ENCODE measurements at places on chromosomes 7 and 10. TPM values are rescaled to one million over a fixed set of nuclear protein-coding genes. Genes with fewer than 3 reads are reported as not detected.
A peak's percentile ranks its signal among the peaks of the same experiment; 100 is the strongest.

DNA sequence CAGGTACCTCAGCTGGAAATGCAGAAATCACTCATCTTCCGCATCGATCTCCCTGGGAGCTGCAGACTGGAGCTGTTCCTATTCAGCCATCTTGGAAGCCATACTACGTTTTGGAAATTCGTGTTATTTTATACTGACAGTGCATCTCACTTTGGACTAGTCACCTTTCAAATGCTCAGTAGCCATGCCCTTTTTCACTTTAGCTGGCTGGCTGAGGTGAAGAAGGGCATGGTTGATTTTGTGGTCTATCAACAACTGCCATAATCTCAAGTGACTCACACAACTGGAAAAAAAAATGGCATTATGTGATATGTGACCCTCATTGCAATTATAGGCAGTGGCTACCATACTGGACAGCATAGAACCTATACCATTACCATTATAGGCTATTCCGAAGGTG, 100.5 kb downstream of the CCDC71L start:
- no peak overlapping the region for H3K4me3 ChIP-seq
- DNase-seq: no peak
- H3K36me3 ChIP-seq: no peaks in the 10 kb centered on the region
- H3K27ac ChIP-seq: no peak overlapping the region
- no peaks in the 10 kb centered on the region for H3K4me1 ChIP-seq

DNA sequence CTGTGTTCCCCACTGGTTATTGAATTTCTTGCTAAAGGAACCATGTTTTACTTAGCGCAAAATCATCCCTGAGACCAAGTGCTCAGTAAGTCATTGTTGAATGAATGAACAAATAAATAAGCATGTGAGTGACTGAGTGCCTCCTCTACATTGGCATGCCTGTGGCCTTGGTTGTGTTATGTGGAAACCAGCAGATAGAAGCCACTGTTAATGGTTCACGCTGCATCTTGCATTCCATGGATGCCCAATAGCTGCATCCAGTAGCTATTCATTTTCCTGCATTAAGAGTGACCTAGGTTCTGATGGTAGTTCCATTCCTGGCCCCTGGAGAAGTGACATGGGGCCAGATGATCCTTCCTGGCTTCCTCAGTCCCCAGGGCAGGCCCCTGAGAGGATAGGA, 113.3 kb upstream of the BMPER start:
- peaks cover 9% of the 10 kb centered on the region for H3K27me3 ChIP-seq
- H3K4me3 ChIP-seq: no peak overlapping the region
- H3K4me1 ChIP-seq: no peaks in the 10 kb centered on the region
- no peaks in the 10 kb centered on the region for H3K36me3 ChIP-seq
- no peak for DNase-seq

The IFIT1B gene
- total RNA-seq: not detected

- H3K36me3 ChIP-seq: no peaks in the 10 kb centered on the region
- DNase-seq: no peak
- no peak overlapping the region for H3K27ac ChIP-seq
- H3K4me3 ChIP-seq: no peak overlapping the region
Observed at GRCh38 chr7:96739609-96740008, 30.0 kb upstream of the SEM1 start.

The GPC2 gene
- total RNA-seq: 1.4 TPM

DNA sequence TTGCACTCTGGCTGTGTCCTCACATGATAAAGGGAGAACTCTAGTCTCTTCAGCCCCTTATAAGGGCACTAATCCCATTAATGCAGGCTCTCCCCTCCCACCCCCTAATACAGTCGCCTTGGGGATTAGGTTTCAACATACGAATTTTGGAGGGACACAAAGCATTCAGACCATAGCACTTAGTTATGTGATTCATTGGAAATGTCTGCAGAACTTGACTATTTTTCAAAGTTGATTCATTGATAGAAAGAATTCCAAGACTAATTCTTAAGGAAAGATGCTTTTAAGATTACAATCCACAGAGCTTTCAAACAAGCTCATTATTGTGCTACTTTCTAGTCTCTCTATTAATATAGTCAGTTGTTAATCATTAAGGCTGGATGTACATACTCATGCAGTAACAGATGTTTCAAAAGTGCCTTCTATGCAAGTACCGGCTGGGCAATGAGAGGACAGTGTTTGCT, 85.3 kb upstream of the RPA3 start:
- DNase-seq: no peak
- H3K27me3 ChIP-seq: no peaks in the 10 kb centered on the region
- H3K27ac ChIP-seq: no peak overlapping the region
- no peak overlapping the region for H3K4me3 ChIP-seq
- H3K4me1 ChIP-seq: peaks cover 3% of the 10 kb centered on the region

The CFAP70 gene
- total RNA-seq: 0.18 TPM

GRCh38 chr7:41501006-41501405, 201.9 kb downstream of the INHBA start:
- H3K4me3 ChIP-seq: no peak overlapping the region
- H3K36me3 ChIP-seq: no peaks in the 10 kb centered on the region
- no peak overlapping the region for H3K27ac ChIP-seq
- DNase-seq: no peak
- H3K27me3 ChIP-seq: no peaks in the 10 kb centered on the region

The PAX2 gene
- not detected for total RNA-seq

The NPC1L1 gene
- not detected for total RNA-seq

DNA sequence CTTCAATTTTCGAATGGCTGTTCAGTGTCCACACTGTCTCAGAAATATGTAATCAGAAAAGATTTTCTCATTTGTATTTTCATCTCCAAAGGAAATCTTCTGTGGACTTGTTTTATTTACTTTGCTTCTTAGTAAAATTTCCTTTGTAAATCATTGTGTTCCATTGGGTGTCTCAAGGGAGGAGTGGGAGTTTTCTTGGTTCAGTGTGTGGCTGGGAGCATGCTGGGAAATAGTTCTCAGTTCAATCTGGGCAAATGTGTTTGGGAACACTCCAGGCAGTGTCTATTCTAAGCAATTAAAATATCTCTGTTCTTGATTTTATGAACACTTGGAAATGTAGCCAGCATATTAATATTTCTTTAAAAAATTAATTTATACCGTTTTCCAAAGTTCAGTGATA, 1019.8 kb downstream of the CNTNAP2 start:
- no peaks in the 10 kb centered on the region for H3K4me1 ChIP-seq
- no peaks in the 10 kb centered on the region for H3K36me3 ChIP-seq
- H3K27me3 ChIP-seq: no peaks in the 10 kb centered on the region
- H3K27ac ChIP-seq: no peak overlapping the region
- no peak for DNase-seq

GRCh38 chr10:52623761-52624160, 148.8 kb downstream of the MBL2 start:
- H3K27me3 ChIP-seq: no peaks in the 10 kb centered on the region
- H3K4me3 ChIP-seq: no peak overlapping the region
- H3K4me1 ChIP-seq: peaks cover 3% of the 10 kb centered on the region
- H3K27ac ChIP-seq: no peak overlapping the region
- peak; percentile 21 for DNase-seq

The TOMM7 gene
- 67.2 TPM for total RNA-seq

- H3K27me3 ChIP-seq: no peaks in the 10 kb centered on the region
- H3K4me3 ChIP-seq: no peak overlapping the region
- no peak for DNase-seq
Observed at GRCh38 chr10:2207246-2207922, 470.1 kb upstream of the ADARB2 start.

- DNase-seq: peak; percentile 69
- peak overlapping the region; percentile 73 for H3K4me3 ChIP-seq
- H3K27me3 ChIP-seq: no peaks in the 10 kb centered on the region
Observed at GRCh38 chr7:2632733-2633537, 1.1 kb downstream of the TTYH3 start.

The FOXI2 gene
- total RNA-seq: not detected

All from IMR-90 (cell line).